ENCODE measurements at places on chromosomes 2 and 18.

DNA sequence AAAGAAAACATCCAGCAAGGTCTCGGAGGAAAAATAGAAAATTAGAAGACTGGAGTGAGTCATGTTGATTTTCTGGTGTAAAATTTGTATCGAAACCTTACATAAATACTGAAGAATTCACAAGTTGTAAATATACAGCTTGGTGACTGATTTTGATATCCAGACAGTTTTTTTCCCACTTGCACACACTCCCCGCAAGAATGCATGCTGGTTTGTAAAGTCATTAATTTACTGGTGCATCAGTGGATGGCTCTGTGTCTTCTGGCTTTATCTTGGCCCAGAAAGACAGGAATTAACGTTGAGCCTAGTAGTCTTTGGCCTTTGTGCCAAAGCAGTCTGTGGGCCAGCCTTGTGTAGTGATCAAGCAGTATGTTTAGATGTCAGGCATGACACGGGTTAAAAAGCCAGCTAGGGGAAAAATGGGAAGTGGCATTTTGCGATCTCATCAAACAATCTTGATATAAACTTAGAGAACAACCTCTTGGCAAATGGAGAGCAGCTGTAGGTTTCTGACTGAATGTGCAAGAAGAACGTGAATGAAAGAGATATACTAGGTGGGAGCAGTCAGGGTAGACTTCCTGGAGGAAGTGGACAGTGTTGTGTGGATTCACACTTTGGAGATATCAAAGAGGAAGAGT, 22.7 kb upstream of the CASP8 start:
- DNase-seq = peak; percentile 79

DNA sequence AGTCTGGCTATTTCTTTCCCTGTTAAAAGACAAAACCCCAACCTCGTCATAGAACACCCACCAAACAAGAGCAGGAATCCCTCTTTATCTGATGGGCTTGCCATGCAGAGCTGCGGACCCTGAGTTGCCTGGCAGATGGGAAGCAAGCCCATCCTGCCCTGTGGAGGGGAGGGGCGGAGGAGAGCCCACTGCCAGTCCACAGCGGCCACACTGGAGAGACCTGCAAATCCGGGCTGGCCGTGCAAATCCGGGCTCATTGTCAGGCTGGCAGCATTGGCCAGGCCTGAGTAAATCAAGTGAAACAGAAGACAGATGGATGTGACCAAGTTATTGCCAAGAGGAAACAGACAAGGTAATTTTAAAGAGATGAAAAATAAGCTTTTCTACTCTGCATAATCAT, 22.0 kb downstream of the MYL12B start:
- no peak for DNase-seq

GRCh38 chr18:37380546-37381110, 185.0 kb downstream of the CELF4 start:
- no peak for DNase-seq

DNA sequence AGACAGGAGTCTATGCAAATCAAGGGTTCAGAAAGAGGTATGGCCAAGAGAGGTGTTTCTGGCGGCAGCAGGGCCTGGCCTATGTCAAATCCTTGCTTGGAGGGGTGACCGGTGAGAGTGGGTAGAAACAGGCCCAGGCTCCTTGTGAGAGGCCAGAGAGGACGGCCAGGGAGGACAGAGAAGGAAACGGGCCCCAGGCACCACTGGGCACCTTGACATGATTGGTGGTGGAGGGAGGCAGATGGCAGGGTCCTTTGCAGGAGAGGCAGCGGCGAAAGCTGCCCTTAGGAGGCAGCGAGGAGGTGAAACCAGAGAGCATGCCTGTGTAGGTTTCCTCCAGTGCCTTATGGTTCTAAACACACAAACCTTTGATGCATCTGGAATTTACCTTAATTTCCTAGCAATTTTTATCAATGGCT, 6.2 kb downstream of the RAMP1 start:
- DNase-seq = peak; percentile 23

- no peak for DNase-seq
Observed at GRCh38 chr18:28267276-28267675, 90.3 kb upstream of the CDH2 start.

DNA sequence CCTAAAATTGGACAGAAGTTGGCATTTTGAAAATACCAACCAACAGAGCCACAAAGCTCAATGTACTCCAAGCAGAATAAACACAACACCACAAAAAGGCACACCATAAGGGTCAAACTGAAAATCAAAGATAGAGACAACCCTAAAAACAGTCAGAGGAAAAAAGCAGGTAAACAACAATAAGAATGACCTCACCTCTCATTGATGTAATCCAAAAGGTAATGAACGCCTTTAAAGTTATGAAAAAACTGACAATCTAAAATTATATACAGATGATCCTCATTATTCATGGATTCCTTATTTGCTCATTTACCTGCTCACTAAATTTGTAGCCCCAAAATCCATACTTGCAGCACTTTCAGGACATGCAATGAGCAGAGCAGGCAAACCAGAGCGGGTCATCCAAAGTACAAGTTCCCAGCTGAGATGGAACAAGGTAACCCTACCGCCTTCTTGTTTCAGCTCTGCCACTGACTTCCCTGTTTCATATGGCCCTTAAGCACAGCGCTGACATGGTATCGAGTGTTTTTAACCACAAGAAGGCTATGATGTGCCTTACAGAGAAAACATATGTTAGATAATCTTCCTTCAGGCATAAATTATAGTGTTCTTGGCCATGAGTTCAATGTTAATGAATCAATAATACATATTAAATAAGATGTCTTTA, 17.0 kb downstream of the RTN4 start:
- DNase-seq = peak; percentile 78

- DNase-seq = no peak
Observed at GRCh38 chr18:24922491-24922890, 429.5 kb downstream of the ZNF521 start.

DNA sequence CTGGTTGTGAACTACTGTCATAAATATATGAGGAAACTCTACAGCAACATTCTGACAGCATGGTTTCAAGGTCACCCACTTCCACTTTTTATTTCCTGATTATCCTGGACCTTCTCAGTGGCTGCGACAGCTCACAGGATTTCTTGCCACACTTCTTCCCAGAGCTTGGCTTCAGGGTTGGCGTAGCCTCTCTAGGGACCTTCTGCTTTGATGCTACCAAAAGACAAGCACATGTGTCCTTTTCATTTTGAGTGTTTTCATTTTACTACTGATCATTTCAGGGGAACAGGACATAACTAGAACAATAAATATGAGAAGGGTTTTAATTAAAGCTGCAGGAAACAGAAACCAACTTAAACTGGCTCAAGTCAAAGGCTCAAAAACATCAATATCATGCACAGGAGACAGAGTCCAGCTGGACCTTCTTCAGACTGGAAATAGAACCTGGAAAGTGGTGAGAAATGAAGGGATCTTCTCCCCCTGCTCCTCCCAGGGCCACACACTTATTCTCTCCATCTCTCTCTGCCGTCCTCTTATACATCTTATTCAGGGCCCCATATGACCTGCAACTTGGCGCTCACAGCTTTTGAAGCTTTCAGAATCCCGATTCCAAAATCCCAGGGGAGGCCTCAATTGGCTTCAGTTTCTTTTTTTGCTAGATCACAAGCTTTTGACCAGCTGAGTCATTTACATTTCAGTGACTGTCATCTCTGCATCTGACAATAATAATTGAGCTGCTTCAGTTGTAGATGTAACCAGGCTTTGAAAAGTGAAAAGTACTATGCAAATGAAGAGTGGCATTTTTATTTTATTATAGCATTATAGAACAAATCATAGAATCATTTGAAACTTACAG, 9.7 kb downstream of the VIT start:
- DNase-seq = no peak

DNA sequence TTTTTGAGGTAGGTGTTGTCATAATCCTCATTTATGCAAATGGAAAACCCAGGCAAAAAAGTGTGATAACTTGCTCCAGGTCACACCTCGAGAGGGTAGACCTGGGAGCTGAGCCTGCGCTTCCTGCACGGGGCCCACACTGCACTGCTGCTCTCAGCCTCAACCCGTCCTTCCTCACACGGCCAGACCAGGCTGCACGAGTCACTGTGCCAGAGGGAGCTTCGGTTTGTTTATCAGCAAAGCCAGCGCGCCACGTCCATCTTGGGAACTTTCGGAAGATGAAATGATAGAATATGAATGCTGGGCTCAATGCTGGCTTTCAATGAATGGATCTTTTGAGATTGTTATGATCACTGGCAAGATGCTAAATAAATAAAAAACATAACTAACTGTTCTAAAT, 14.4 kb downstream of the COPS9 start:
- DNase-seq = no peak

DNA sequence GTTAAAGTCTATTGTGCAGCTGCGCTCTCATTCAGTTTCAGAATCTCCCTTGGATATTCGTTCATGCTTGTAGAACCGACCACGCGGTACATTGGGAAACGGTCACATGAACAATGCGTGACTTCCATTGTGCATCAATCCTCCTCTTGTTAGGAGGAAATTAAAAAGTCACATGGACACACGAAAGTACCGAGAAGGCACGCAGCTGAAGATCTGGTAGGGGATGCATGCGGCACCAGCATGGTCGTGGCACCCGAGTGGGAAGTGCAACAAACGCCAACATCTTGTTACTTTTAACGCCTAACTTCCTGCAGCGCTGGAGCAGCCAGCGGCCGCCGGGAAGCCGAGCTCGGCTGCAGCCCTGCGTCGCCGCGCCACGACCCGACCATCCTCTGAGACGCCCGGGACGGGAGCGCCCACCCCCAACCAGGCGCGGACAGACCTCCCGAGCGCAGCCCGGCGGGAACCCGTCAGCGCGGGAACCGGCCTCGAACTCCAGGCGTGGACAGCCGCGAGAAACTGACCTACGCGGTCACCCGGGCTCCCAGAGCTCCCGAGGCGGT, 412 bp downstream of the OSBPL1A start:
- DNase-seq = peak; percentile 88

DNA sequence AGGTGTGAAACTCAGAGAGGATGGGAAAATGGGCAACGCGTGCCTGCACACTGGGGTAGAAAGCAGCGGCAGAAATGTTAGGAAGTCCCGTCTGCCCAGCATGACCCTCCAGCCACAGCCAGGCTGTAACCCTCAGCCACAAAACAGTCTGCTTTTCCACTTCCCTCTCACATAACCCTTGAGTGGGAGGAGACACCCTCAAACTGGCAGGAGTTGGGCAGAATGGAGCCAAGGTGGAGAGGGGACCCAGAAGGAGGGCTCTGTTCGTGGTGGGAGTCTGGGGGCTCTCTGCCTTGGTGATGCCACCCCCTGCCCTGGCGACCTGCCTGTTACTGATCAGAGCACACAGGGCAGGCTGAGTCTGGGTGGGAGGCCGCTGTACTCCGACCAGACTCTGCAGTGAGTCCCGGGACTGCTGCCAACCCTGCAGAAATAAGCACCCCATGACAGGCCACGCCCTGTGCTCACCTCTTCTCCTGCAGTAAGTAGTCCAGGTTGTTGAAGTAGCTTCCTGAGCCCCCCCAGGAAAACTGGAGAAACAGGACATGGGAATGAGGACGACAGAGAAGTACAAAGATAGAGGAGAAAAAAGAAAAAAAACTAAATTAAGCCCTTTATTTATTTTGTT, 16.0 kb downstream of the FAM178B start:
- peak; percentile 64 for DNase-seq
